ENCODE measurements at places on chromosomes 1 and 21. TPM values are rescaled to one million over a fixed set of nuclear protein-coding genes. Genes with fewer than 3 reads are reported as not detected.

DNA sequence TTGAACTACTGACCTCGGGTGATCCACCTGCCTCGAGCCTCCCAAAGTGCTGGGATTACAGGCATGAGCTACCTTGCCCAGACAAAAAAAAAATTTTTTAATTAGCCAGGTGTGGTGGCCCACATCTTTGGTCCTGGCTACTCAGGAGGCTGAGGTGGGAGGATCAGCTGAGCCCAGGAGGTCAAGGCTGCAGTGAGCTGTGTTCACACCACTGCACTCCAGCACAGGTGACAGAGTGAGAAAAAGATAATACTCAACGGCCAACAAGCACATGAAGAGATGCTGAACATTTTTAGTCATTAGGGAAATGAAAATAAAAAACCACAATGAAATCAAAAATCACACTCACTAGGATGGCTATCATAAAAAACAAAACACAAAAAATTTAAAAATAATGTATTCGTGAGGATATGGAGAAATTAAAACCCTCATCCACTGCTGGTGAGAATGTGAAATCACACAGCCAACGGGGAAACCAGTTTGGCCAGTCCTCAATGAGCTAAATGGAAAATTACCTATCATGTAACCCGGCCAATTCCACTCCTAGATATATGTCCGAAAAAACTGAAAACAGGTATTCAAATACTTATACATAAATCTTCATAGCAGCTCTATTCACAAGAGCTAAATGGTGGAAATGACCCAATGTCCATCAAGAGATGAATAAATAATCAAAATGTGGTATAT, 41.2 kb downstream of the ENAH start:
- DNase-seq: no peak

- no peak for DNase-seq
Observed at GRCh38 chr1:177002891-177003290, 161.6 kb downstream of the ASTN1 start.

The C2CD4D gene
- 0.45 TPM for total RNA-seq

The TDRD10 gene
- total RNA-seq: 11.7 TPM

The BLACAT1 gene
- 0.13 TPM for total RNA-seq
